ENCODE measurements at places on chromosomes 2 and 18. TPM values are rescaled to one million over a fixed set of nuclear protein-coding genes. Genes with fewer than 3 reads are reported as not detected.

GRCh38 chr18:53798516-53798915 is 426.0 kb downstream of the MBD2 start:
- no peak for ATAC-seq

GRCh38 chr18:32289483-32290075 is 99.7 kb downstream of the MEP1B start:
- ATAC-seq = peak; percentile 69

- peak; percentile 52 for ATAC-seq
Observed at GRCh38 chr2:10721396-10722251, at the start of gene ATP6V1C2. Gene ATP6V1C2 (plus strand): TSS chr2:10721630. CDS start chr2:10722850, 1,220 bp downstream.

The EVX2 gene
- not detected for total RNA-seq

DNA sequence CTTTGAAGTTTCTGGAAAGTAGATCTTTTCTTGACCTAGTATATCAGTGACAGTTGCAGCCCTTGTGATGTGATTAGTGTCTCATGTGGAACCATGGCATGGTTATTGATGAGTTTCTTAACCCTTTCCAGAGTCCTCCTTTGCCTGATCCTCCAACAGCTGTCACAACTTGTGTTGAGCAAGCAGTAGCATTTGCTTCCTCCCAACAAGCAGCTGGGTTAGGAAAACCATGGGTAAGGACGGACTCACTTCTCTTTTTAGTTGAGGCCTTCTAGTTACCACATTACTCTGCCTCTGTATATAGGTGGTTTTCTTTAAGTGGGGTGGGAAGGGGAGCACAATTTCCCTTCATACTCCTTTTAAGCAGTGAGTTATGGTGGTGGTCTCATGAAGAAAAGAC is 96.3 kb downstream of the XRCC5 start:
- no peak for ATAC-seq

GRCh38 chr2:149070681-149071320 is 32.3 kb downstream of the LYPD6B start:
- ATAC-seq = no peak

DNA sequence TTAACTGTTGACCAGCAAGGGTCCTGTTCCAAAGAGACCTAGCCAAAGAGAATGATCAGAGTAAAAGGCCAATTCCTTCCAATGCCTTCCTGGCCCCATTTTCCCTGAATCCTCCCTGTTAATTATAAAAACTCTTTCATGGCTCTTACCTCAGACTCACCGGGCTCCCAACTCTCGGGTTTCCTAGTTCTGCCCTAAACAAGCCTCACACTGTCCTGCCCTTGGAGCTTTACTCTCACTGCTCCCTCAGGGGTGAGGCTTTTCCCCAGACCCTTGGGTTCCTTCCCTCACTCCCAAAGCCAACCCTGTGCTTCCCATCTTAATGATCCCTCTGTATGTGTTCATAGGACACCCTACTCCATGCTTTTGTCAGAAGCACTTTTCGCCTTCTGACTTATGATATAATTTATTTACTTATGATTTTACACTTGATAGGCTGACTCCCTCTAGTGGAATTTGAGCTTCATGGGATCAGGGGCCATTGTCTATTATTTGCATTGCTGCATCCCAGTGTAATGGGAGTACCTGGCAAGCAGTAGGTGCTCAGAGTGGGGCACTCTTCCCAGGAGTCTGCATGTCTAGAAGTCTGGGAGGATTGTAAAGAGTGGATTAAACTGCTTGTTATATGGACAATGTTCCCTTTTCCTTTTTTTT is 29.9 kb upstream of the ZNG1B start:
- peak; percentile 47 for ATAC-seq

The RESP18 gene
- not detected for total RNA-seq

GRCh38 chr2:176446718-176447414 is 177.6 kb downstream of the MTX2 start:
- ATAC-seq = no peak

DNA sequence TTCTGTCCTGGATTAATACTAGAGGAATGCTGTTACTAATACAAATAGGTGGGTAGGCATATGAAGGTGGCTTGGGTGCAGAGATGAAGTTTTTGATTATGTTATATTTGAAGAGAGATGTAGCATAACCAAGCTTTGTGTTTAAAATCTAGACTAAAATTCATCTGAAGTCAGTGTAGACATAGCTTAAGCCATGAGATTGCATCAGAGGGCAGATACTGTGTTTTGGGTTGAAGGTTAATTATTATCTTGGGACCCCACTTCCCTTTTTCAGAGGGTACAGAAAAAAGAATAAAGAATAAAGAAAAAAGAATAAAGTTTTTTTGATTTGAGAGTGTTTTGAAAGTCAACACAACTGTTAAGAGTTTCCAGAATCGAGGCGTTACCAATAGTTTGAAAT is 13.0 kb downstream of the PPM1B start:
- ATAC-seq = no peak

- no peak for ATAC-seq
Observed at GRCh38 chr2:229523663-229524062, 190.7 kb downstream of the DNER start.

DNA sequence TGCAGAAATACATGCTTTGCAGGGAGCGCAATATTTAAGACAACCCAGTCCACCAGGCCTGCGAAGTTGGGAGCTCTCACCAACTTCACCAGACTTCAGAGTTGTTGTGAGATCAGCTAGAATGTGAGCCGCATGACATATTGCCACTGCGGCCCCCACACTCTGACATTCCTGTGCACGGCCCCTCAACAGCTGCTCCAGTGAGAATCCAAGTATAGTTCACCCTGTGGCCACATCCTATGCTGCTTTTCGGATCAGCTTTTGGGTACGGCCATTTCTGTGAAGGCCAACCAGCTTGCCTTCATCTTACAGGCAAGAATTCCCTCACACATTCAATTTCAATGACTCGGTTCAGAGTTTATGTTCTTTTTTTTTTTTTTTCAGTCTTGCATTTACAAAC is 177.8 kb downstream of the SOX11 start:
- ATAC-seq = no peak

The CABYR gene
- total RNA-seq = 1.4 TPM

GRCh38 chr2:196074631-196075030 is 6.0 kb upstream of the DNAH7 start:
- ATAC-seq = no peak

DNA sequence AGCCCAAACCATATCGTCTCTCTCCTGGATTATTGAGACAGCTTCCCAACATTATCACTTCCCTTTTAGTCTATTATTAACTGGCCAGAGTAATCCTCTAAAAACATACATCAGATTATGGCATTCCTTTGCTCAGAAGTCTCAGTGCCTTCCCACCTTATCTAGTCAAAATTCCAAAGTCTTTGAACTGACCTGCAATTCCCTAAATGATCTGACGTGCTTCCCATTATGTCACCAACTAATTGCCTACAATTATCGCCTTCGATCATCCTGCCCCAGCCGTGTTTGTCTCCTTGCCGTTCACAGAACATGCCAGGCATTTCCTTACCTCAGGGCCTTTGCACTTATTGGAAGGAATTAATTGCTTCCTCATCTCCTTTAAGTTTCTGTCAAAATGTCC is 332.4 kb downstream of the IRS1 start:
- ATAC-seq = no peak

DNA sequence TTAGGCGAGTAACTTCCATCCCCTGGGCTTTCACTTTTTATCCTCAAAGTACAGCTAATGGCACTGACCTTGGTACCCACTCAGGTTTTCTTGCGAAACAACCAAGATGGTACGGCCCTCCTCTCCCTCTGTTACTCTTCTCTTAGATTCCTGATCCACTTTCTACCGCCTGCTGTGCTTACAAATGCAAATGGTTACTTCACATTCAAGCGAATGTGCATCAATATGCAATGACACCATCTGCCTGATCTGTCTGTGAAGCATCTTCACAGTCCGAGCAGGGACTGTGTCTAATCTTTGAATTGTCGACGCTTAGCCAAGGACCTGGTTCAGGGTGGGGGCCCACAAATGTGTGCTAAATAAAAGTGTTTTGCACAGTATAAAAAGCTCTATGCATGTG is 112.2 kb downstream of the TRIB2 start:
- ATAC-seq = no peak

The ZSWIM2 gene
- not detected for total RNA-seq

GRCh38 chr2:145841973-145842372 is 1322.1 kb upstream of the ZEB2 start:
- ATAC-seq = no peak

DNA sequence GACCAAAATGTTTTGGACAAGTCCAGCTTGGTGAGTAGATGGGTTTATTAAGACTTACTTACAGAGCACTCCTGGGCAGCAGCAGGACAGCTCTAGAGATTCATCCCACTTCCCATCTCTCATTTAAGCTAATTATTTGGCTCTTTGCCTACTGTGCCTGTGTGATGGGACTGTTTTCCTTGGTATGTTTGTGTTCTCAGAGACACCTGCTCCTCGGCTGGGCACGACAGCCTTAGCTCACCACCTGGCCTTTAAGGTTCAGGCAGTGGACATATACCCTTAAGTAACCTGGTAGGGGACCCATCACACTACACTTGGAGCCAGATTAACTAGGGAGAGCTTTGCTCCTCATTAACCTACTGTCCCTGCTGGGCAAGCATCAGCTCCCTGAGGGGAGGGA is 41.7 kb upstream of the EFEMP1 start:
- no peak for ATAC-seq

DNA sequence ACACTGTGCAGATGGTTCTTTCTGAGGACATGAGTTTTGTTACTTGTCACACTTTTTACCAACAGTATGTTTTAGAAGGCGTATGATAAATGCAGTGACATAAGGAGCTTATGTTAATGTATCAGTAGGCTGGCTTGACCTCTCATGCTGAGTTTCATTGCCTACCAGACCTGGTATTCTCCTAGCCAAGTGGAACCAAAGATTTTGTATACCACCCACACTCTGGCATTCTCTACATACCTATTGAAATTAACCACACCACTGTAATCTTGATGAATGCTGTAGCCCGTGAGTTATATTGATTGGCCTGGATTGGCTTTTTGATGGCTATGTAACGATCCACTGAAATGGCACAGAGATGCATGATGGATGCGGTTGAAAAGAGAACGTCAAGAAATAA is 11.4 kb downstream of the HTR2B start:
- no peak for ATAC-seq

GRCh38 chr2:95044601-95045000 is 19.1 kb downstream of the MAL start:
- no peak for ATAC-seq

GRCh38 chr2:69253611-69254301 is 133.3 kb downstream of the GFPT1 start:
- peak; percentile 65 for ATAC-seq

- ATAC-seq = no peak
Observed at GRCh38 chr18:56283316-56283715, 355.1 kb downstream of the TXNL1 start.

DNA sequence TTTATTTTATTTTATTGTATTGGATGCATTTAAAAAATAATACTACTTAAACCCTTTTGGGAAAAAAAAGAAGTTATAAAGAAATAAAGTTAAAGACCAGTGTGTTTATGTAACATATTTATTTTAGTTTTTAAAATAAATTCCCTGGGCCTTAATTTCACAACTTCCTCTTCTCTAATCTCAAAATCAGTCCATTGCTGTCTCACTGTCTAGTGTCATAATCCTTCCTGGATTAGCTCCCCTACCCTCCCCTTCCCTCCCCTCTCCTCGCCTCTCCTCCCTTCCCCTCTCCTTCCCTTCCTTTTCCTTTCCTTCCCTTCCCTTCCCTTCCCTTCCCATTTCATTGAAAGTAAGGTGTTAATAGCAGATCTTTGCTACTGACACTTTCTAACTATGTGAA is 40.3 kb upstream of the ZEB2 start:
- no peak for ATAC-seq

- ATAC-seq = no peak
Observed at GRCh38 chr2:8863331-8863953, 26.0 kb upstream of the KIDINS220 start.

DNA sequence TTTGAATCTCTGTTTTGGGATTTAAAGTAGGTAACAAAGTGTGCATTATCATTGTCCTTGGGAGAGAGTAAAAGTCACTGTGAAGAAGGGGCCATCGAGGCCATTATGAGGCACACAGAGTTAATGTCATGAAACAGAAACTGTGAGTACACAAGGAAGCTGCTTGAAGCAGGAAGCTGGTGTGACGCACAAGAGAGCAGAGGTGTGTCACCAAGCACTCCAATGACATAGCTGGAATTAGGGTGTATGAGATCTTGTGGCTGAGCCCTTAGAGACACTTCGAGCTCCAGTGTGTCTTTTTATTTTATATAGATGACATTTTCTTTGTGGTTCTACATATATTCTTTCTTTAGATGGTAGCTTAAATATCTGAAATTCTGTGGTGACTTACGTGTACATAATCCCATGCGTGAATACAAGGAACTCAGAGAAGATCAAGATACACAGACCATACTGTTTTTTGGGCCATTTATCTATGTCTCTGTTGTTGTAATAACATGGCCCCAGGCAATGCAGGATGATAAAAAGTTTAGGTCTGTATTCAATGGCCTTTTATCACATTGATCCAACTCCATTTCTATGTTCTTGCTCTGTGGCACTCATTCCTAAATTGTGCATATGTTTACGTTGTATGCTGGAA is 164.7 kb upstream of the FAM98A start:
- ATAC-seq = peak; percentile 58

The AQP12B gene
- total RNA-seq = not detected

- ATAC-seq = no peak
Observed at GRCh38 chr18:42192251-42193248, 237.5 kb downstream of the PIK3C3 start.

DNA sequence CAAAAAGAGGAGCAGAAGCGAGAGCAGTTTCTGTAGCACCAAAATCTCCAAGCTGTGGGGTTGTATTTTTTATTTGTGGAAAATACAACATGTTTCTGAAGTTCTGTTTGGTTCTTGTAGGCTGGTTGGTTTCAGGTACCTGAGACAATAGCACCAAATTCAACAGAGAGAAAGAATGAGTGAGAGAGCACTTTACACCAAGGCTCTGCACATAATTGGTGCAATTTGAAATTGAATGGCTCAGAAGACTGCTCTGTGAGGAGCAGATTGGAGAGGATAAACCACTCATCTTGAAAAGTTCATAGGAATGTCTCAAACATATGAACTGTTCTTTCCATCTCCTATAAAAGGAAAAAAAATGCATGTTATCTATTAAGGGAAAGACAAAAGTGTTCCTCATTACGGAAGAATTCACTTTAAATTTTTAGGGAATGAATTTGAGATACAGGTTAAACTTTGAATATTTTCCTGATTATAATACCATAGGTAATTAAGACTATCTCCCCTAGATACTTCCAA is 175.1 kb downstream of the ATAD2B start:
- no peak for ATAC-seq

GRCh38 chr2:224799691-224800090 is 83.5 kb upstream of the CCDC195 start:
- no peak for ATAC-seq

GRCh38 chr18:10497206-10497749 is 28.5 kb upstream of the NAPG start:
- ATAC-seq = no peak

The GDF7 gene
- total RNA-seq = 0.32 TPM

DNA sequence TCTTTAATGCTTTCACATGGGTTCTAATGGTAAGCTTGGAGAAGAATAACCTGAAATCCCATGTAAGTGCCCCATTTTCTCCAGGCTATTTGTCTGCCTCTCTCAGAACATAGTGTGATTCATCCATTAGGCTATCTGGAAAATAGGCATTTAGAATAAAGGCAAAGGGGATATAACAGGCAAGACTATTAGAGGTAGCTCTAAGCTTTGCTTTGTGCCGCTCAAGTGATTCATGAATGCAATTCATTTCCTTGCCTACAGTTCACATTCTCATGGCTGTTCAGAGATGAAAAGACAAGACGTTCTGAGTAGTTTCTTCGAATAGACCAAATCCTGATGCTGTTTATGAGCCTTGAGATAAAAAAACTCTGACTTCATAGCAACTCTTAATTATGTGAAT is 101.7 kb downstream of the ANKRD44 start:
- no peak for ATAC-seq

- peak; percentile 81 for ATAC-seq
Observed at GRCh38 chr2:18154259-18154658, 275.8 kb downstream of the KCNS3 start.
